ENCODE measurements at places on chromosomes 6 and 20.

DNA sequence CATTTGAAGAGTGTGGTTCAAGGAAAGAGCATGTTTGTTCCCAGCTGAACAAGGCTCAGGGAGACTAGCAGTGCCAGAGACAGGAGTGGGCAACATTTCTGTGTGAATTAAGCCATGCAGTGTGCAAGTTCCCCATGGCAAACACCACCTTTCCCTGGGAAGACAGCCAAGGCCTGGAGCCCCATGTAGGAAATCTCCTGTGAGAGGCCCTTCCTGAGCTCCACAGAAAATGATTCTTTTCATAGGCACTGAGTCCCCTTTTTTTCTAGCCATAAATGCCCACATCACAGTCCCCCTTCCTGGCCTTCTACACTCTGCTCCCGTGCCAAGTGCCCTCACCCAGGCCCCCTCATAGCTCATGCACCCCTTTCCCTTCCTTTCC lies 11.8 kb upstream of the TRAM2 start:
- peak; percentile 48 for DNase-seq

DNA sequence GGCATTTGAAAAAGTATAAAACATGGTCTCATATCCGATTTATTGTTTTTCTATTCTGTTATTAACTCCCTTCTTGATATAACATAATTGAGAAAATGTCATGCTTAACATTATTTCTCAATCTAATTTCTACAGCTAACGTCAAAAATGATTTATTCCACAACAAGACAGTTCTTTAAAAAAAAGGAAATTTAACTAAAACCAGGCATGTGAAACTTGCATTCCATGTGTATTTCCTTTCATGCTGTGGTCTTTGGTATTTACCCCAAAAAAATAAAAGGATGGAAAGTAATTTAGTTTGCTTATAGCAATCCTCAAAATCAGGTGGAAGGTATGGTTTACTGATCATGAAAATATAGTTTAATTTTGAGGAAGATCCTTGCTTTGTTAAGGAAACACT lies 142.8 kb downstream of the COL21A1 start:
- no peak for DNase-seq

DNA sequence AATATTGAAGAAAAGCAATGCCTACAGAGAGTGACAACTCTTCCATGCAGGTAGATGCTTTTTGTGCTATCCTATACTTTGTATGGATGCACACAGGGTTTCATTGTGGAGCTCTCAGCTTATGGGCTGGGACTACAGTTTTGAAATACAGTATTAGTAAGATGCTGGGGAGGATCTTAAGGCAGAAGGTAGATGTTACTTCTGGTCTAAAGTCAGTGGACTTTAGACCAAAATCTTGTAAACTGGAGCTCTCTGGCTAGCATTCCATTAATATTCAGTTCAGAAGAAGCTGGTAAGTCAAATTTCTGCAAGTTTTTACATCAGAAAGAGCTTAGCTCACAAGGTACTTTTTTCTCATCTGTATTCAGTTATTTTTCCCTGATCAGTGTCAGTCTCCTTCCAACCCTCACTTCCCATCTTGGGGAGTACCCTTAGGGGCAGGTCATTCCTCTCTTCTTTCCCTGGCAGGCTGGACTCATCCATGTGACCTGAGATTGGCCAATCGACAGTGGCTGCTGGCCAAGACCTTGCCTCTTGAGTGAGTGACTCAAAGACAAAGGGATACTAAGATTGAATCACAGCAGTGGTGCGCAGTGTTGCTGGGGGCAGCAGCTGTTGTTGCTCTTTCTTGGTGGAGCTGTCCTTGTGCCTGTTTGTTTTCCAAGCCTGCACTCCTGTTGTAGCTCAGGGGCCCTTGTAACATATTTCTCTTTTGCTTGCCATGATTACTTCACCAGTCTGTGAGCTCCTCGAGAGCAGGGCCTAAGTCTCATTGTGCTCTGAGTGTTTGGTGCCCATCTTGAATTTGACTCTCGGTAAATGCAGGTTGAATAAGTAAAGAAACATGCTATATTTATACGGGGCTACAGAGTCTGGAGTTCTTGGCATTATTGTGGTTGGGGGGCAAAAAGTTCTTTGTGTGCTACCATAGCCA lies 2.8 kb upstream of the PHF20 start:
- DNase-seq, result peak; percentile 90

- peak; percentile 88 for DNase-seq
Measured at GRCh38 chr6:152380351-152380767, 256.8 kb downstream of the SYNE1 start.

- DNase-seq, result peak; percentile 61
Measured at GRCh38 chr20:32484225-32484957, 100.7 kb downstream of the NOL4L start.

DNA sequence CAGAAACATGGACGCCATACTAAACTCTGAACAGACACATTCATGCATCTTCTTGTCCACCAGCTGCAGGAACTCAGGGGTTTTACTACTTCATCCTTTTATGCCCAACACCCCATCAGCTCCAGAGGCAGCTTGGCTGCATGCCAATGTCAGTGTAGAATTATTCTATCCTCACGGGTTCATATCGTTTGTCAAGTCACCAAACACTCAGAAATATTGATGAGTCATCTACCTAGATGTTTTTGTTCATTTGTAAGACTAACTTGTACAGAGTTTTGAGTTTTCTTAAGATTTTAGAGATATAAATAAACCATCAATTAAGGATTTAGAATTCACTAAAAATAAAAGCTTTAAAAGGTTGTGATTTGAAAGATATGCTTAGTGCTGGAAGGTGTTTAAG lies 590.7 kb upstream of the FLRT3 start:
- DNase-seq, result no peak

DNA sequence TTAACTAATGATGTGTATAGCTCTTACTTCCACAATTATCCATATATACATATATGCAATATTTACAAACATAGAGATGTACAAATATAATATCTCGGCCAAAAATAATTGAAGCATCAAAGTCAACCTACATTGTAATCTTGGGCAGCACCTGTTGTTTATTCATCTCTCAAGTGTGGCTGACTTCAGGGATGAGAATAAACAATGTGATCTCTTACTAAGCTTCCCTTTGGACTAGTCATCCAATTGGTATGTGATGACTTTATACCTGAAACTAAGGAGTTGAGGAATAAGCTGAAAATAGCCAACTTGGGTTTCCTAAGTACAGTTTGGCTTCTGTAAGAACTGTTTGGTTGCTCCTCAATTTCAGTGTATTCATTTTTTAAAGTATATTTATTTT lies 256.6 kb downstream of the KHDC1L start:
- peak; percentile 13 for DNase-seq

GRCh38 chr20:44021186-44021585 lies 106.5 kb downstream of the TOX2 start:
- DNase-seq, result no peak

DNA sequence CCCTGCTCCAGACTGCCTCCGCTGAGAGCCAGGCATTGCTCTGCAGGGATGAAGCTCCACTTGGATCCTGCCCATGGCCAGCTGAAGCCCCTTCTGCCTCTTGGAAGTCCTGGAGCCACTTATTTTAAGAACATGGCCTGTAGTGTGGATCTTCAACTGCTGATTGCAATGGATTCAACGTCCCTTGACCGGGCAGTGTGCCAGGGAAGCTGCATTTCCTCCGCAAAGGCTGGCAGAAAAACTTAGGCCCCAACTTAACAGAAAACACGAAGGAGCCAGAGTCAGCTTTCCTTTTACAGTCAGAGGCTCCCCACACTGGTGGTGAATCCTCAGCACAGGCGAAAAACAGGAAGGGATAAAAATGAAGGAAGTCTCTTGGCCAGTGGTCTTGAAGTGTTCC lies 26.3 kb upstream of the FOXQ1 start:
- DNase-seq, result peak; percentile 38

GRCh38 chr20:44594730-44595129 lies 12.4 kb downstream of the PKIG start:
- DNase-seq, result no peak

- no peak for DNase-seq
Measured at GRCh38 chr6:72534236-72534635, 87.6 kb upstream of the KCNQ5 start.

- DNase-seq, result no peak
Measured at GRCh38 chr6:134903448-134903847, 46.5 kb downstream of the ALDH8A1 start.

GRCh38 chr6:51928320-51928719 lies 159.1 kb downstream of the PKHD1 start:
- no peak for DNase-seq
